ENCODE measurements at places on chromosomes 13 and 19.
A peak's percentile ranks its signal among the peaks of the same experiment; 100 is the strongest.

DNA sequence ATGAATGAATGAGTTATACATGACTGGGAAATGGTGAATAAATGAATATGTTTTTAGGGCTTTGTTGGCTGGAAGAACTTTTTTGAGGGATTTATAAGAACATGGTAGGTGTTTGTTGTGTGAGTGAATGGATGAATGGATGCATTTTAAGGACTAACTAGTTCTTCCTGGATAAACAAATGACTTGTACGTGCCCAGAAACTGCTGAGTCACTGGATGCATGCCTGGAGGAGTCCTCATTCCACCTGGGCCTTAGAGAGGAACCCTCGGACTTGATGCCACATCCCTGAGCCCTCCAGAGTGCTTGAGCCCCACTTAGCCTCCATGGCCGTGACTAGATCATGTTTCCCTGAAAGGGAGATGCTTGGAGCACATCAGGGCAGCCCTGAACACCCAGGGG is 153.4 kb downstream of the DPF1 start:
- DNase-seq: no peak

DNA sequence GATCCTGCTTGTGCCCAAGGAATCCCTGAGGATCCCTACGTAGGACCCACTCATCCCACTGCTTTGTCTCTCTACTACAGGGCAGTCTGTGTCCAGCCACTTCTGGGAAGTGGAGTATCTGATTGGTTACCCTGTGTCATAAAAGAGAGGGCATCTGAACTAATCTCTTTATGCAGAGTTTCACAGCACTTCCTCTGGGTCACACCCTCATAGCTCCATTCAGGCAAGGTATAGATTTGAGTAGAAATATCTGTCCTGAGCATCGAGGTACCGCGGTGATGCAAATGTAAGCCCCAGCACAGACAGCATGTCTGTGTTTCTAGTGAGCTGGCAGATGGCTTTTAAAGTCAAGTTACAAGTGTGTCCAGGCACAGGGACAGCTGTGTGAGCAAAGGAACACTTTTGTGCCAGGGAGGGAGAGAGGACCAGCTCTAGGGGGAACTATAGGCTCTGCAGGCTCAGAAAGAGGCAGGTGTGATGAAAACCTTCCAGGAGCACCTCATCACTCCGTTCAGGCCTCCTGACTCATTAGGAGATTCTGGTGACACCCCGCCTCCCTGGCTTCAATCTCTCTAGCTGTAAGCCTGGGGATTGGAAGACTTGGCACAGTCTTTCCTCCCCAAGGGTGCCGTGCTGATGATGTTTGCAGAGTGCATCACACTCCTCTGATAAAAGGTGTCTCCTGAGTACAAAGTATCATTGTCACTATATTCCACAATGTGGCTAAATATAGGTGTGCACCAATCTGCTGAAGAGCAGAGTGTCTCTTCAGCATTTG is 84.3 kb upstream of the UBL3 start:
- no peak for DNase-seq

DNA sequence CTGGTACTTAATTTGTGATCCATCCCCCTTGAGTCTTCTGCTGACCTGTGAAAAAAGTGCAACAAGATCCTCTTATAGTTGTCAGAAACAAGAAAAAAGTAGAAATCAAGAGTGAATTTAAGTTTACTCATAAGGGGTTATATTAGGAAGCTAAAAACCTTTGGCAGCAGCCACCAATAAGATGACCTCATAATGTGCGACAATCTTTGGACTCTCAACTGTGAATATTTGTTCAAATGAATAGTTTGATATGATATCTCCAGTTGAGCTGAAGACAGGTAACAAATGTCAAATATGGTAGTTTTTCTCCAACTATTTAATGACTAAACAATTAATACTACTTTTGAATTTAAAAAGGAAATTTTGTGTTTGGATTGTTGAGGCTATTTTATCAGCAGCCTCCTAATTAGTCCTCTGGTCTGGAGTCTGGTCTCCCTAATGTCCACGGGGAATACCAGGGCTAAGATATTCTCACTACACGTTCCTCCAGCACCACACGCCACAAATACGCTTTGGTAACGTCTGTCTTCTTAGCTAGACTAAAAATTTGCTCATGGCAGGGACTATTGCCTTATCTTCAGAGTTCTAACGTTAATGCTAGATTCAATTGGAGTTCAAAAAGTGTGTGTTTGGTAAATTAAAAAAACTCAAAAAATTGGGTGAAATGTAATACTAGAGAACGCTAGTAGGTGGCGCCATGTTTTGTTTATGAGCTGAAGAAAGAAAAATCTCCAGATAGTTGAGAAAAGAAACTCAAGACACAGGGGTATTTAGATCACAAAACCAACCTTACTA is 51.0 kb upstream of the PDX1 start:
- DNase-seq: no peak

DNA sequence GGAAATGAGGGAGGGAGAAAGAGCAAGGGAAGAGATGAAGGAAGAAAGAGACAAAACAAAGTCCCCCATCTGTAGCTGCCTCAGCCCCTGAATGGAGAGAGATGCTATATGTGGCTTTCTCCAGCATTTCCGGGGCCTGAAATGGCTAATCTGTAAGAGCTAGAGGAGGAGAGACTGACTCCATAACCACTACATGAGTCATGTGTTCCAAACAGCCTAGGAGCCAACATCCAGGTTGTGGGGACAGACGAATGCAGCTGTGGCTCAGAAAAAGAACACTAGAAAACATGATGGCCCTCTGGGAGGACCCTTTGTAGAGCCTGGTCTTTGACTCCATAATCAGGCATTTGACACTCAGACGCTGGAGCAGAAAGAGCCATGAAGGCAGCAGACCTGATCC is 292.0 kb upstream of the ZNF507 start:
- DNase-seq: no peak

GRCh38 chr13:27375686-27376326 is 48.6 kb upstream of the GTF3A start:
- DNase-seq: peak; percentile 61

DNA sequence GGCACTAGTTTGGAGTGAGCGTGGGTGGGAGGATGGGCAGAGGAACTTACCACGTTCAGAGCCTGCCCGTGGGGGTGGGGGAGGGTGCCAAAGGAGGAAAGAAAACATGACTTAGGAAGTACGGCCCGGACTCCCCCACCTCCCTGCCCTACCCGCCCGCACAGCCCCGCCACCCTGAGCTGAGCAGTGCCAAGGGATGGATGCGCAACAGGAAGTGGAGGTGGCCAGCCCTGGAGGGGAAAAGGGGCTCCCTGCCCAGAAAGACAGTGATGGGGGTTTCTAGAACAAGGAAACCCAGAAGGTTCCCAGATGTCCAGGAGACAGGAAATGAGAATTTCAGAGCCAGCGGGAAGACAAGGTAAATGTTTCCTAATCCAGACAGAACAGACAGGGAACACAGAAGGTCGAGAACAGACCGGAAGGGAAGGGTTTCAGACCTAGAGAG is 6.3 kb downstream of the TEAD2 start:
- no peak for DNase-seq

DNA sequence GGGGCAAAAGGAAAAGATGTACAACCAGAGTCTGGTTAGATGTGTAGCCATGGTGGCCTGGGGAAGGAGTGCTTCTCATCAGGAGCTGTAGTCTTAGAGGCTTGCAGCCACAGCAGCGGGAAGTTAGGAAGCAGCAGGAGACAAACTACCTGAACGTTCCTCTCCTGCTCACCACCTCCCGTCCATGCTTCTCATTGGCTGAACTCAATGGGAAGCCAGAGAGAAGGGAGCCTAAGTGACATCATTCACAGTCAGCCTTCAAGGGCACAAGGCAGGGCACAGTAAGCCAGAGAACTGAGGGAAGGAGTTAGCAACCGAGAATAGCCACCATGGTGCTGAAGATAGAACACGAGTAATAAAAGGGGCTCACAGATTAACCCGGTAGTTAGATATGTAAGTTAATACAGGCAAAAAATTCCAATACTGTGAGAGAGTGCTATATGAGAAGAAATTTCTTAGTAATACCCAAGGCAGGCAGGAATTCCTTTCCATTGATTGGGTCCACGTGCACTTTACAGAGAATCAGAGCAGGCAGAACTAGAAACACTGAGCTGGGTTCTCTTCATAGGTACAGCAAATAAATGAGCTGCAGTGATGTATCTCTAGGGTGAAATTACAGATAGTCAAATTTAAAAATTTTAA is 391.5 kb upstream of the DACH1 start:
- no peak for DNase-seq

DNA sequence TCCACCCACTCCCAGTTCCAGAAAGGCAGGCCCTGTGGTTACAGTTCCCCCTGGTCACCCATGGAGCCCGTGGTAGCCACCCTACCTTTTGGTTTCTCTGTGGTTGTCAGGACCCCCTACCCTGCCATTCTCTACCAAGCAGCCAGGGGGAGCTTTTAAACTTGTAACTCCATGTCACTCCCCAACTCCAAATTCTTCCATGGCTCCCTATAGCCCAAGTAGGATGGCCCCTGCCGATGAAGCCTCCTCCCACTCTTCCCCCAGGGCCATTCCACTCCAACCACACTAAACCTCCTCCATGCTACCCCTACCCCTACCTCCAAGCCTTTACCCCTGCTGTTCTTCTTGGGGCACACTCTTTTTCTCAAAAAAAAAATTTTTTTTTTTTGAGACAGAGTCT is 2.2 kb downstream of the S1PR2 start:
- DNase-seq: no peak

DNA sequence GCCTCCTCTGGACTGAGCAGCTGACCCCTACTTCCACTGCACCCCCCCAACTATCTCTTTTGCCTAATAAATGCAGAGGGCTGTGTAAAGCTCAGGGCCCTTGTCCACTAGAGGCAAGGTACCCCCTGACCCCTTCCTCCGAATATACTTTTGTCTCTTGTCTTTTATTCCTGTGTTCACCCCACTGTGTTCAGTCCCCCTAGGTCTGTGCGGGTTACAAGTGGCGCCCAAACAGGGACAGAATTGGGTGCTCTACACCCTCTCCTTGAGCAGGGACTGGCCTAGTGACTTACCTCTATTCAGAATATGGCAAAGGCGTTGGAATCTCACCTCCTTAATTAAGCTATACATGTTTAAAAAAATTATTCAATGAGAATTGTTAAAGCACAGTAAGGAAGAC is 15.0 kb downstream of the ZNF350 start:
- DNase-seq: no peak

- no peak for DNase-seq
Measured at GRCh38 chr19:3621689-3622088, 4.9 kb downstream of the CACTIN start.

DNA sequence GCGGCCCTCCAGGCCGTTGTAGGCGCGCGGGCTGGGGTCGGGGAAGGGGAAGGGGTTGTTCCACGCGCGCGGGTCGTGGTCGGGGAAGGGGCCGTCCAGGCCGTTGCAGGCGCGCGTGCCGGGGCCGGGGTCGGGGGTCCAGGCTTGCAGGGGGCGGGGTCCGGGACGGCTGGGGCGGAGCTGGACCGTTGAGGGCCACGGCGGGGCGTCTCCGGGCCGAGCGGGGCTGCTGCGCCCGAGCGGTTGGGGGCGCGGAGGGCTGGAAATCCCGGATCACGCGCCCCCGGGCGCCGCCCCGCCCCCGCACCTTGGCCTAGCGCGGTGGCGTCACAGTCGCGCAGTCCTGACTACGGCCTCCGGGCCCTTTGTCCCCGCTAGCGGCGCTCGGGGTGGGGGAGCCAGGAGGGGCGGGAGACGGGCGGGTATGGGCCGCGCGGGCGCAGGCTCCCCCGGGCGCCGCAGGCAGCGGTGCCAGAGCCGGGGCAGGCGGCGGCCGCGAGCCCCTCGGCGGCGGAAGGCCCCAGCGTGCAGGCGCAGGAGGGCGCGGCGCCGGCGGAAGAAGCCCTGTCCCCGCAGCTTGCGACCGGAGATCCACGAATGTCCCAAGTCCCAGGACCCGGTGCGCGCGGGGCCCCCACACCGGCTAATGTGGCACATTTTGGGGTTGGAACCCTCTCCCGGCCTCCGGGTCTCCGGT is 665 bp downstream of the GPX4 start:
- peak; percentile 73 for DNase-seq

- DNase-seq: no peak
Measured at GRCh38 chr19:22797040-22797439, 13.1 kb upstream of the ZNF99 start.

DNA sequence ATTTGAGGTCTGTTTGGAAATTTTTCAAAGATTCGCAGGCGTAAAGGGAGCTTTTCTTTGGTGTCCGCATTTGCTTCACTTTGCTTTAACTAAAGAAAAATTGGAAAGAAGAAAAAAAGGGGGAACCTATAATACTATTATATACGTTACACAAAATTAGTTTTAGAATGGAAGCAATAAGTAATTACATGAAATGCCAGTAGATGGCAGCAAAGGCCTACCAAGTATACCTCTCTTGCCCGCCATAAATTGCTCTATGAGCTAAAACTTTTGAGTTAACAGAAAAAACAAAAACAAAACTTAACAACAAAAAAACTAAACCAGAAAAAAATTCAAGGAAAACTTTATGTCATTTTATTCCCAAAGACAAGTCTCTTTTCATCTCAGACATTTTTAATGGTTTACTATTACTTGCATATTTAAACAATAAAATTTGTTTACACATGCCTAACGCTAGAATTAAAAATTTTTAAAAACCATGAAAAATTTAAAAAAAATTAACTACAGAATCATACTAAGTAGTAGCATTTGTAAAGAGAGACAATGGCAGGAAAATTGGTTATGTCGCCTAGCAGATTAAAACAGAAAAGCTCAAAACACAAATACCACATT is 271.4 kb downstream of the NALCN start:
- DNase-seq: no peak

DNA sequence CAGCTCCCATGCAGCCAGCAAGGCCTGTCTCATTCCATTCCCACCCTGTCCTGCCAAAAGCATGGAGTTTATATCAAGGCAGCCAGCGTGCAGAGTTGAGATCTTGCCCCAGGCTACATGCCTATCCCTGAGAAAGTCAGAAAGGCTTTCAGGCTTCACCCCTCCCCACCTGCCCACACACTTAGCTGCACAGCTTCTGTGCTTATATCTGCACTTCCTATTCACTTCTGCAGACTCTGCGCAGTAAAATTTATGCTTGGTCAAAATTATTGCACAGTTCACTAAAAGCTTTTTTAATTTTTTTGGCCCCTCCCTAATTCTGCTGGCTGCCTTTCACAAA is 12.5 kb upstream of the ZNF675 start:
- no peak for DNase-seq

DNA sequence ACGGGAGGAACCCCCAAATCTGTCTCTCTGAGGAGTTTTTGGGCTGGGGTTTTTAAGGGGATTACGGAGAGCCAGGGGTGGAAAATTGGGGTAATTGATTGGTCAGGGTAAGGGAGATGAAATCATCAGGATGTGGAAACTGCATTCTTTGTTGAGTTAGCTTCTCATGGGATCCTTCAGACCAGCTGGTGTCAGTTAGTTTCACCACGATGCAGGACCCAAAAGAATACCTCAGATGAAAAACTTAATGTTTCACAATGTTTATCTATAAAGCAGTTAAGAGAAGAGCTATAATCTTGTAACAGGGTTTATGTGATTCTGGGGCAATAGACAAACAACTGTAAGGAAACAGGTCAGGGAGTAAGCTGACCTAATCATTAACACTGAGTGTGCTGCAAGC is 230.8 kb downstream of the POU4F1 start:
- DNase-seq: no peak

DNA sequence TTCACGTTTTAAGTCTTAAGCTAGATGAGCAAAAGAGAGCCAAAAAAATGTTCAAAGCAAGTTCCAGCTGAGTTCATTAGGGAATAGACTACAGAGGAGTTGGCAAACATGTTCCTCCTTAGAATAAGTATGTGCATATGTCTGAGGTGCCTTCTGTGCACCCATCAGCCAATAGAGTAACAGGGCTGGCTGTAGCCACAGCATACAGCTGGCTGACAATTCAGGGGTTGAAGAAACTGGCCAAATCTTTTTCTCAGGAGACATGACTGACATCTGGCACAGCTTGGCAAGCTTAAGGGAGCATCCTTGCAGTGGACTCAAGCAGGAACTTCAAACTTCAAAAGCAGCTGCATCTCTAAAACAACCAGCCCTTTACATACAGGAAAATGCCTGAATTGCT is 414.8 kb upstream of the PCDH20 start:
- DNase-seq: no peak
